ENCODE measurements at places on chromosomes 6 and 20. TPM values are rescaled to one million over a fixed set of nuclear protein-coding genes. Genes with fewer than 3 reads are reported as not detected.

The STMND1 gene
- total RNA-seq: not detected

DNA sequence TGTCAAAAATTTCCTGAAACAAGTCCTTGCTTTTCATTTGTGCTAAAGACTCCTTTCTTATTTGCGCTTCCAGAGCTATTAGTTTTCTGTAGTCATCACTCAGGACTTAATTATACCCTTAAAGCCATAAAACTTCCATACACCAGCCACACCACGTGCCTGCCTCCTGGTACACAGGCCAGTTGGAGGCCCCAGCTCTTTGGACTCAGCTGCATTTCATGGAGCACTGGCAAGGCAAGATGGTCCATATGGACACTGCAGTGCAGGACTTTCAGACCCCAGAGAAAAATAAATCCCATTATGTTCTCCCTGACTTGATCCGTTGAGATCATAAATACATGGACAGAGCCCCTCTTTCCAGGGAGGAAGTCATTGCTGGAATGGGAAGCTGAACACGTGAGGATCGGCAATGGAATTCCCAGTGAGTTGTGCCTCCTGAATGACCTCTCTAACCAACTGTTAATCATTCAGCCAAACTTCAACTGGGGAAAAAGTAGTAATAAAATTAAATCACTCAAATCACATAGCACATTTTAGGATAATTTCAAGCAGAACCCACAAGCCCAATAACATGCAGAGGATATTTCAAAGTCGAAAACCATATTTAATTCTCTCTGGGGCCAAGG, 173.1 kb downstream of the HACE1 start:
- DNase-seq: no peak

DNA sequence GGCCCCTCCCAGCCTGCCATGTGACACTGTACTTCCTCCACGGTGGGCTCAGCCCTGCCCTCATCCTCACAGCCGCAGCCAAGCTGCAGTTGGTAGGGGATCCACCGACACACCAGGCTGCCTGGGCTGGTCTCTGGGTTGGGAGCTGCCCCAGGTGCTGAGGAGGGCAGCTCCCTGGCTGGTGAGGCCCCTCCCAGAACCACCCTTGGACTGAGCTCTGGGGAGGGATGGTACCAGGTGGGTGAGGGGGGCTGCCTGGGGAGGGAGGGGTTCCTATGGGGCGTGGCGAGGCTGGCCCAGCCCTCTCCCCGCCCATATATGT, 185 bp upstream of the TNFRSF6B start:
- no peak for DNase-seq

DNA sequence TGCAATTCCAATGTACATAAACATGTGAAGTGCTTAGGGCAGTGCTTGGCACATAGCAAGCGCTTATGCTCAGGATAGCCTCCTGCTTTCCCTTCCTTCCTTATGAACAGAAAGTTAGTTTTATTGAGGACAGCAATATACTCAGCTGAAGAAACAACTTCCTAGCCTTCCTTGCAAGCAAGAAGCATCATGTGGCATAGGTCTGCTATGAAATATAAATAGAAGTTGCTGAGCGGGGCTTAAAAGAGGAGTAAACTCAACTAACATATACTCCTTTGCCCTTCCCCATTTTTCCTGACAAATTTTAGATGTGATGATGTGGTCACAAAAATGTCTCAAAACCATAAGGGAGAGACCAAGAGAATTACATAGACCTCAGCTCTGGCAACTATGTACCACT, 98.9 kb downstream of the KIF16B start:
- DNase-seq: no peak

The SOX18 gene
- total RNA-seq: 1.3 TPM

GRCh38 chr20:35767683-35768481, 3.9 kb upstream of the PHF20 start:
- no peak for DNase-seq

DNA sequence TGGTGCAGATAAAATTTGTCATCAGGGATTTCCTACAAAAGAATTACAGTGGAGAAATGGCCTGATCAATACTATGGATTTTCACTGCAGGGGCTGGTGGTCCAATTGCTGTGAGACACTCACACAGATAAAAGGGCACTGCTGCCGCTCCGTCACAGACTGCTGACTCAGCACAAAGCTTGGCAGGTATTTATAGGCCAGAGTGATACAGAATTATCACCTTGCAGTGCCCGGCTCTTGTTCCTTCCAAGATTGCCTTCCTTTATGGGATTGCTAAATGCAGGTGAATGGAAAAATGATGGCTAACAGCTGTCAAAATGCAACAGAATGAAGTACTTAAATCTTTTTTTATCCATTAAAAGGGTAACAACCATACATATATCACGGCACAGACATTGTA, 247.8 kb upstream of the ZFP64 start:
- DNase-seq: no peak

The TMEM217 gene
- 1.6 TPM for total RNA-seq

DNA sequence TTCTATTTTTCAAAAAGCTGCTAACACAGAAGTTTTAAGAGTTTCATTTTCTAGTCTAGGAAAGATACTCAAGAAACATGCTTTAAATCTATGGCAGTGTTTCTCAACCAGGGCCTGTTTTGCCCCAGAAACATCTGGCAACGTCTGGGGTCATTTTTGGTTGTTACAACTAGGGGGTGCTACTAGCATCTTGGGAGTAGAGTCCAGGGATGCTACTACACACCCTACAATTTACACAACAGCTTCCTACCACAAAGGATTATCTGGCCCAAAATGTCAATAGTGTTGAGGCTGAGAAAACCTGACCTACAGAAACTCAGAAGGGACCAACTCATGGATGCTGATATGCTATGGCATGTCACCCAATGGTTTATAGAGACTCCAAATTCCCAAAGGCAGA, 24.4 kb downstream of the SERAC1 start:
- DNase-seq: peak; percentile 48

DNA sequence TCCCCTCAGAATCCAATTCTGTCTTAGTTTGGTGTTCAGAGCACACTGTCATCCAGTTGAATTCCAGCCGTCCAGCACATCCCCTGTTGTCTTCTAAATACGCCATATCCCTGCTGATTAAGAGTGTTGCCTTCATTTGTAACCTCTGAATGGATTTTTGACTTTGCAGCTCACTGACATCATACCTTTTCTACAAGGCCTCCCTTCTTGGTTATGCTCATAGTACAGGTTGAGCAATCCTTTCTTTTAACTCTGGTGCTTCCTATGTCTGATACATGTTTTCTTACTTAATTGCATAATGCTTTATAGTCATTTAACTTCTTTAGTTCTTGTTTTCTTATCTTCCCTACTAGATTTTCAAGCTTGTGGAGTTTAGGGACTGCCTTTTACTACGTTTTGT, 36.4 kb downstream of the XRN2 start:
- DNase-seq: peak; percentile 83

- no peak for DNase-seq
Measured at GRCh38 chr6:123777563-123777962, 26.1 kb upstream of the NKAIN2 start.

DNA sequence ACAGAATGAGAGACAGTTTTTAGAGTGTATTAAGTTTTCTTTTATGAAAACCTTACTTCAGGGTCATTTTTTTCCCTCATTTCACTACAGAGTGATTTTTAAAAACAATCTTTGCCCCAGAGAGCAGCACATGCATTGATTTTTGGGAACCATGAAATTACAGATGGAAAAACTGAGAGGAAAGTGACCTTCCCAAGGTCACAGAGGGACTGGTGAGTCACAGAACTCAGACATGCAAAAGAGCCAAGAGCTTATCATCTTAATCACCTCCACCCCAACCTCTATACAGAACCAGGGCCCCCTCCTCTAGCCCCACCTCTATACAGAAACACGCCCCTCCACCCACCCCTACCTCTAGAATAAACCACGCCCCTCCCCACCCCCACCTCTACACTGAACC, 10.7 kb downstream of the PXMP4 start:
- DNase-seq: no peak

- DNase-seq: no peak
Measured at GRCh38 chr6:32664827-32665362, 1.6 kb downstream of the HLA-DQB1 start.

All from HepG2 (cell line).